ENCODE measurements at places on chromosomes 11 and 22. TPM values are rescaled to one million over a fixed set of nuclear protein-coding genes. Genes with fewer than 3 reads are reported as not detected.

GRCh38 chr11:27183672-27184457 lies 143.2 kb downstream of the BBOX1 start:
- no peak for DNase-seq

DNA sequence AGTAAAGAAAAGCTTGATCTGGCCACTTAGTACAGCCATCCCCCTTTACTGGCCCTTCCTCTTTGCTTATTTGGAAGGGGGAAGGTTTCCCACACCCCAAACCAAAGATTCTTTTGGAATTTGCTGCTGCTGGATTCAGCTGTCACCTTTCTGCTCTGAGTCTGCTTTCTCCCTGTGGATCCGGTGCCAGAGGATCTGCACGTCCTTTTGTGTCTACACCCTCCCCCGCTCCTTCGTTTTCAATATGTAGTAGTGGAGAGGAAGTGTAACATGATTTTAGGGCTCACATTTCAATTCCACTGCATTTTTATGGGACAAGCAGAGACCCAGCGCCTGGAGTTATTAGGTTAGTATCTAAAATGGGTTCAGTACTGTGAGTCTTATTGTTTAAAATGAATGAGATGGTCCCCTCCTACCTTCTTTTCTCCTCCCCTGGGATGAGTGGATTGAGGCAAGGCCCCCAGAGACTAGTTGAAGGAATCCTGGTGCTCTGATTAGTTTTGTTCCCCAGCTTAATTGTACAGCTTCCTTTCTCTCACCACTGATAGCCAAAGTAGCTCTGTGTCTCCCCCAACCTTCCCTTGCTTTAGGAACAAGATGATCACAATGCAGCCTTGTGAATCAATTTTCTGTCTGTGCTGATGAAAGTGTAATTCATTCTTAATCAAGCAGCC lies 30.5 kb upstream of the CABP7 start:
- no peak for DNase-seq

The PCNX3 gene
- total RNA-seq, result 50.5 TPM

DNA sequence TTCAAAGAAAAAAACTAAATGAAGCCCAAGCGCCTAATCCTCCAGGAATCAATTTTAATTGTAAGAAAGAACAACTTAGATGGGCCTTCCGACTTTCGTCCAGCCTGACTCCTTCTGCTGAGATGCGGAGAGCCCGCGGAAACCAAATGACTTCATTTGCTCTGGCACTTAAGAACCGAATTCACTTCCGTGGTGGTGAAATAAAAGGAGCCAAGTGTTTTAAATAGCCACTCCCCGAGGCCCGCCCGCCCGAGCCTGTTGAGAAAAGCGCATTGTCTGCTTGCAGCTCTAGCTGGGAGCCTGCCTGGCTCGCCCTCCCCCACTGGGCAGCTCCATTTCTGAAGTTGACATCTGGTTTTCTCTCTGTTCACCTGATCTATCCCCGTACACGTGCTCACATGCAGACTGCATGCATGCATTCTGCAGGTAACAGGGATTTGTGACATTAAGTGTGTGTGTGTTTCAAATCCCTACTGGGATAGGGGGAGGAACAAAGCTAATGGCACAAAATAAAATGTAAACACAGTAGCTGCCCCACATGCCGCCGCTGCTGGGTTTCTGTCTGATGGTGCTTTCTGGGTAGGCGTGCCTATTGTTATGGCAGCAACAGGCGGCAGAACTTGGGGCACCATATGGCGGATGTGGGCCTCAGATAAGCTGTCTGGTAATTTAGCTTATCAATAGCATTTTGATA lies 6.2 kb downstream of the TEAD1 start:
- peak; percentile 96 for DNase-seq
